ENCODE measurements at places on chromosomes 12 and 14.
A peak's percentile ranks its signal among the peaks of the same experiment; 100 is the strongest.

- DNase-seq = no peak
These were observed 142.8 kb downstream of the SCARB1 start for GRCh38 chr12:124720681-124721500.

DNA sequence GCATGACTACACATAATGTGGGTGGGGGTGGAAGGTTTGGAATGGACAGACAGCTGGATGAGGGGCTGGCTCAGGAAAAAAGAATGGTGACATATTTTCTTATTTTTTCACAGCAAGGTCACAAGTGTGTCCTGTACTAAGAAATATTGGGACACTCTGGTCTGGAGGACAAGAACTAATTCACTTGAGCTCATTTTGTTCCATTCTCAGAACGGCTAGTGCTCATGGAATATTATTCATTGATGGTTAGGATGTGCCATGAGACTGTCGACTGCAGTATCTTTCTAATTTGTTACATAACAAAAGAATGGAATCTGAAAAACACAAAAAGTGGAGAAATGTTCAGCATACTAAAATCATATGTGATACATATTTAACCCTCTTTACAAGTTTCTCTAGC is 149.5 kb downstream of the BMP4 start:
- DNase-seq = no peak

DNA sequence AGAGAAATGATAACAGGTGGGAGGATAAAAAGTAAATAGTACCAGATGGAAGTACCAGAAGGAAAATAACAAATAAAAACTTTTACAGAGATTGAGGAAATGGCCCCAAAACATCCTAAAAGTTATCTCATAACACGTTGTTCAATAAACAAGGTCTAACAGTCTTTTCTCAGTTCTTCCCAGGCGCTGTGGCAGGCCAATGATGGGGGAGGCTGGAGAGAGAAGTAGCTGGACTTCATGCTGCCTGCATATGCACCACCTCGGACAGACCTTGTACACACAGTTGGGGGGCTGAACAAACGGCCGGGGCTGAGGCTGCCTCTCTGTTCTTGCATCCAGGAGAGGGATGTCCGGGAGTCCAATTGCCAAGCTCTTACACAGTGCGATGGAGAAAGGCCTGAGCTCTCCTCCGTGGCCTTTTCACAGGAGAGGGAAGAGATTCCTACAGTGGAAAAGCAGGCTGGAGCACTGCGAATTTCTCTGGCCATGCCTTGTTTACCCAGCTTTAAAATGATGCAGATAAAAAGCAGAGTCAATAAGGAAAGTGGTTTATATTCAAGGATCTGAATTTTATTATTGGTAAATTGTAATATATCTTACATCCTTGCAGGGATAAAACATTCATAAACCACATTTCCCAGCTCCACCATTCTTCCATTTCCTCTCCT is 109.8 kb downstream of the PHLDA1 start:
- DNase-seq = no peak

GRCh38 chr14:93964281-93964680 is 12.1 kb downstream of the ASB2 start:
- DNase-seq = no peak

GRCh38 chr14:54698966-54699530 is 132.1 kb downstream of the SAMD4A start:
- DNase-seq = no peak

DNA sequence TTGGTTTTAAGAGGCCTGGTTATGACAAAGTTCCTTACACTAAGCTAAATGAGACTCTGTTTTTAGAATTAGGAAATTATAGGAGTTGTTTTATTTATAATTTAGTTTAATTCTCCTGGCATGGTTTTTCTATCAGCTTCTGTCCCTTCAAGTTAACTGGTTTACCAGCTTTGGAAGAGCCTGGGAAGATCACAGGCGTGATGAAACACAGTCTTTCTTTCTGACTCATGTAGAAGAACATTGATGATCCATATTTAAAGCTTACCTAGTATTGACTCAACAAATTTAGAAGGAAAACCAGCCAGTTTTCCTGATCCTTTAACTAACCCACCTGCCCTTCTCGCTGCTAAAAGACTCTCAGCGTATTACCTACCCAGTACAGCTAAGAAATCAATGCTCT is 155.2 kb downstream of the TGFB3 start:
- DNase-seq = no peak

GRCh38 chr12:39451977-39452376 is 9.1 kb upstream of the KIF21A start:
- DNase-seq = no peak

- no peak for DNase-seq
These were observed 61.6 kb downstream of the CAPZA3 start for GRCh38 chr12:18799561-18799960.

DNA sequence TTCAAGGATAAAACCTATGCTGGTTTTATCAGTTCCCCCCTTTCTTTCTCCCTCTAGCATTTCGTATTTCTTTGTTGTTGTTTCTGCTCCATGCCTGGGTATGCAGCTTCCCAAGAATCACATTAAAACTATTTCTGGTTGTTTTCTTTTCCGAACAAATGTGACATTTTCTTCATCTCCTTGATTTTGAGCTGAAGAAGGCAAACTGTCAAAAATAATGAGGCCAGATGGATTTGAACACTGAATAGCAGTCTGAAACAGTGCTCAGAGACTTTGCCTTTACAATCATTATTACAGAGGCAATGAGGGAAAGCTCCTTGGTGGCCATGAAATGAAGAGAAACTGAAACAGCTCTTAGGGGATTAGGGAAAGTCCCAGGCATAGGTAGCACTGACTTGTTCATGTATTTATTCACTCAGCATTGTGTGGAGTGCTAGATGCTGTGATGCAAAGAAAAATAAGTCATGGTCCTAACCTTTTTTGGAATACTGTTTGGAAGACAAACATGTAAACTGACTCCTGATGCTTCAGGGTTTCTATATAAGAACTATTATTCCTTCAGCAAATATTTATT is 319.5 kb downstream of the FUT8 start:
- DNase-seq = no peak

DNA sequence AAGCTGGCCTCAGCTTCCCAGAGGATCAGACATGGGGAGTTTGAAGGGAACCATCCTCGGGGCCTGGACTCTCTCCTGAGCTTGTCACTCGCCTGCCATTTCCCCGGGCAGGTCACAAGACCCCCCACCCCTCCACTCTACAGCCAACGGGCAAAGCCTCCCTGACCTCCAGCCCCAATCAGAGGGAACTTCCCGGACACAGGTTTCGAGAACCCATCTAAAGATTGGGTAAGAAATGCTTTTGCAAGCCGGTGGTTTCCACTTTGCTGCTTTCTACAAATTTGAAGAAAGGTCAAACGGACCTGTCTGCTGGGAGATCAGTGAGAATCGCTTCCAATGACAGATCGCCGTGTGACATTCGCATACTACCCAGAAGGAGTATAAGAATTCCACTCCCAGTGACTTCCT is 89.6 kb downstream of the SCARB1 start:
- no peak for DNase-seq

GRCh38 chr14:91264151-91265150 is 19.9 kb upstream of the GPR68 start:
- peak; percentile 42 for DNase-seq

GRCh38 chr12:122643207-122643805 is 59.9 kb downstream of the HCAR2 start:
- DNase-seq = no peak

- no peak for DNase-seq
These were observed 49.4 kb downstream of the VWF start for GRCh38 chr12:6074979-6075585.

GRCh38 chr12:100427078-100427477 is 46.6 kb upstream of the NR1H4 start:
- no peak for DNase-seq

GRCh38 chr14:45838597-45838996 is 585.6 kb upstream of the MIS18BP1 start:
- no peak for DNase-seq

GRCh38 chr12:68450947-68451260 is 118.7 kb upstream of the MDM1 start:
- no peak for DNase-seq

- no peak for DNase-seq
These were observed 329.0 kb downstream of the ZFP36L1 start for GRCh38 chr14:68463705-68464374.

- peak; percentile 30 for DNase-seq
These were observed 12.1 kb downstream of the VASH1 start for GRCh38 chr14:76773188-76773885.

DNA sequence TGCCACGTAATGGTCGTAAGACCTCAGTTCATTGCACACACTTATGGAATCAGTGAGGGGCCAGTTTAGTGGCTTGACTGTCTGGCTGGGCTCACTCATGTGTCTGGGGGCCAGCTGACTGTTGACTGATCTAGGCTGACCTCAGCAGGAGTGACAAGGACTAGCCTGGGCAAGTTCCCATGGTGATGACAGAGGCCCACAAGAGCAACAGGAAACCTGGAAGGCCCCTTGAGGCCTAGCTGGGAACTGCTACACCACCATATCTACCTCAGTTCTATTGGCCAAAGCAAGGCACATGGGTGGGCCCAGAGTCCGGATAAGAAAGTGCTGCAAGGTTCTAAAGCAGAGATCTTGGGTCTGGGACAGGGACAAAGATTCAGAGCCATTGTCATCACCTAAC is 21.3 kb upstream of the RFLNA start:
- DNase-seq = peak; percentile 82

DNA sequence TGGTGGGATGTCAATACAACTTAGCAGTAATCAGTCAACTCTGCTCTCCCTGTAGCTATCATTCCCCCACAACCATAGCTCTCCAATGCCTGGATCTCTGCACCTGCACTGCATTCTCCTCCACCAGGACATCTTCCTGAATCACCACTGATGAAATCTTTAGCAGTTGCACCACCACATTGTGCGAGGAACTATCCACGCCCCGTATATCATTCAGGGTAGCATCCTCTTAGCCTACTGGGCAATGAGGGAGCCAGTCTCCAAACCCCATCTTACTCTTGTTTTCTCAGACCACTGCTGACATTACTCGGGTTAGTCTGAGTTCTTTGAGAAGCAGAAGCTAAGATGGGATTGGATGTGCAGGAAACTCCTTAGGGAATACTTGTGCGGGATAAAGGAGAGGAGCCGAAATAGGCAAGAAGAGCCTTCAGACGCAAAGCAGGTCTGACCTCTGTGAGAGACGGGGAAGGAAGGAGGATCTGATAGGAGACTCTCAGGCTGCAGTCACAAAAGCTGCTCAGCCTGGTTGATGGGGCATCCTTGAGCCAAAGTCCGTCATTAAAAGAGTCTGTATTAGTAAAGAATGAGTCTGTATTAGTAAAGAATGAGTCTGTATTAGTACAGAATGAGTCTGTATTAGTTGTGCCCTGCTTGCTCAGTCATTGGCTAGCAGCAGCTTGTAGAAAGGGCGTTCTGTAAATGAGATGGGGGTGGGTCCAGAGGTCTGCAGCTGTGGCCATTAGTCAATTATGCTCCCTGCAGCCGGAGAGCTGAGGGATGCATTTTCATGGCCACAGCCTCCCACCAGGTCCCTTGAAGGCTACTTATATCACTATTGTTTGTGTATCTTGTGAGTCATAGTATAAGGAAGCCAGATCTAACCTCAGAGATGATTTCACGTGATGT is 49.6 kb upstream of the RASSF3 start:
- DNase-seq = no peak

DNA sequence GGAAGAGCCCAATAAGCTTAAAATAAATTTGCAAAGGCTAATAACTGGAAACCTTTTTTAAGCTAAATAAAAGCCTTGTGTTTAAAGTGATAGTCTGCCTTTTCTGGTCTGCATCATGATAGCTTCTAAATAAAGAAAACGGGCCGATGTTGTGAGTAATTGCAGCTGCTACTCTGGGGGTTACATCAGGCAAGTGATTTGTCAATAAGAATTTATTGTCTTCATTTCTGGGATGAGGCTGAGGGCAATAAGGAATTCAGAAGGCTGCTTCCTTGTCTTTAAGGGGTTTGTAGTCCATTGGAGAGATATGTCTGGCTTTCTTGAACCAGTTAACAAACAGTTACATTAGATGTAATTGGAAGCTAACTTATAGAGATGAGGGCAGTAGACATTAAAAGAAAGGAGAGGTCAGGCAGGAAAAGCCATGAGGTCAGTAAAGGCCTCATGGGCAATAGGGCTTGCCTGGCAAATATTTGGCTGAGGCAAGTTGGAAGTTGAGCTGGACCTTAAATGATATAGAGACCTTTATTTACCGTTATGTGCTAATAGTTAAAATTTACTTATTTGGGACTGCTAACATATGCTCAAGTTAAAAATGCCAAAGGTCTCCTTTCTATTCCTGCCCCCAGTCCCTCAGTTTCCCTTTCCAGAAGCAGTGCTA is 85.0 kb downstream of the CRADD start:
- DNase-seq = no peak

DNA sequence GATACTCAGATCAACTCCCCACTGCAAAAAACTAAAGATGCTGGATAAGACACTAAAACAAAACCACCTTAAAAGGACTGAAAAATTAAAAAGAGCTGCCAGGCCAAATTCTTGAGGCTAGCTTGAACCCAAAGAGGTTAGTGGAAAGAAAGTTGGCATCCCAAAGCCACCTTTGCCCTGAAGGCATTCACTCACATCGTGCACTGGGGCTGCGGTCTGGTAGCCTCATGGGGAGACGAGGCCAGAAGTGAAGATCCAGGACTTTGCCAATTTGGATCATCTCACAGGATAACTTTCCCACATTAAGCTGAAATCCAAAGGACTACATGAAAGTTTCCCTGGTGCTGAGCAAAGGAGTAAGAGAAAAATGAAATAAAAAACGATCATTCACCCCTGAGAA is 63.9 kb downstream of the EFCAB11 start:
- no peak for DNase-seq

GRCh38 chr12:41277946-41278267 is 89.8 kb downstream of the PDZRN4 start:
- no peak for DNase-seq

GRCh38 chr12:53748072-53748840 is 3.5 kb downstream of the CISTR start:
- DNase-seq = no peak

DNA sequence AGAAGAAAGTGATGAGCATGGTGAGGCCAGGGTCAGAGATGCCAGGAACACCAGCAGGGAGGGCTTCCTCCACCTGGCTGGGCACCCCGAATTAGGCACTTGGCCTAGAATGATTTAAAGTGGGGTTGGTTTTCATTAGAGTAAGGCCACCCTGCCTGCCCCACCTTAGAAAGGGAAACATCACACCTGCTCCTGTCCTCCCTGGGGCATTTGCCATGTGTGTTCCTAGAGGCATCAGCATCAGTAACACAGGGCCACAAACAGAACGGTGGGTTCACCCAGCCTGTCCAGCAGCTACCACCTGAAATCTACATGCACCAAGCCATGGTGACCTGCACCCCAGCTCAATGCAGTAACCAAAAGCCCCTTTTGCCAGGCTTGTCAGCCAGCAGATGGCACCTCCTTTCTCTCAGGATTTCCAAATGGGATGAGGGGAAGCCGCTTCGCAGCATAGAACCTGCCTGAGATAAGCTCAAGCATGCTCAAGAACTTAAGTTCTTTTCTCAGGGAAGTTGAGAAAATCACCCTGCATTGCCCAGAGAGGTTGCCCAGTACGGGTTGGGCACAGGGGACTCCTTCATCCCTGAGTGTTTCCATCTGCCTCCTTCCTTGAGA is 338.8 kb downstream of the DPF3 start:
- DNase-seq = no peak

GRCh38 chr14:97380539-97380941 is 583.4 kb downstream of the VRK1 start:
- no peak for DNase-seq

- DNase-seq = no peak
These were observed 16.4 kb upstream of the PITPNM2 start for GRCh38 chr12:123167329-123167728.

All from large intestine (tissue), 12 donors.